Psoas muscle (tissue), 8 donors: ENCODE measurements at places on chromosomes 6 and 20. TPM values are rescaled to one million over a fixed set of nuclear protein-coding genes. Genes with fewer than 3 reads are reported as not detected.

DNA sequence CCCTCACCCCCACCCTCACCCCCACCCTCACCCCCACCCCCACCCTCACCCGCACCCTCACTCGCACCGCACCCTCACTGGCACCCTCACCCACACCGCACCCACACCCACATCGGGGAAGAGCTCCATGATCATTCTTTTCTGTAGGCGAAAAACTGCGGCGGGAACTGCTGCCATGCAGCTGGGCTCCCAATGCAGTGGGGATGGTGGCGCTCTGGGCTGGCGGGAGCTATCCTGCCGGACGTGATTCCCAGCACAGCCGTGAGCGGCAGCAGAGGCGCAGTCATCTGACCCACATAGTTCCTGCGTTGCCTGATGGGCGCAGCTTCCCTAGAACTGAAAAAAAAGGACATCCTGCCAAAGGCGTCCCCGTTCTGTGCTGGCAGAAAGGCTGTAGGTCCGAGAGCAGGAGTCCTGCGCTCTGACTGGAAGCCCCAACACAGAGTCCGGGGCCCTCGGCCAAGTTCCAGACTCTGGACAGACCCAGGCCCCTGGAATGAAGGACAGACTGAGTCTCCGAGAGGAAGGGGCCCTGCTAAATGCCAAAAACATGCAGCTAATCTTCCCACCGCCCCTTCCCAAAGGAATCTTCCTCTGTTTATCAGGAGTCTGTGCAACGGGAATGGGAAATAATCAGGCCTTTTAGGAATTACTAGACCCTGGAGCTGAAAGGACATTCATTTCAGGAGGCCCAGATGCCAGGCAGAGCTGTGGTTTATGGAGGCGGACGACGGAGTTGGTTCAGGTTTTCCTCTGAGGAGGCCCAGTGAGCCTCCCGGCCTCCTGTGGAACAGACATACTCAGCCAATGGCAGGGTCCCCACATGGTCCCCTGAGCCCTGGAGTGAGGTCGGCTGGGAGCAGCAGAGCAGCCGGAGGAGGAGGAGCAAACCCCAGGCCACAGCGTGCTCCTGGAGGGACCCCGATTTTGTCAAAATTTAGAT, 14.1 kb upstream of the TCFL5 start:
- peak overlapping the region; percentile 22 for H3K4me3 ChIP-seq
- peaks cover 16% of the 10 kb centered on the region for H3K4me1 ChIP-seq
- peak; percentile 81 for DNase-seq

DNA sequence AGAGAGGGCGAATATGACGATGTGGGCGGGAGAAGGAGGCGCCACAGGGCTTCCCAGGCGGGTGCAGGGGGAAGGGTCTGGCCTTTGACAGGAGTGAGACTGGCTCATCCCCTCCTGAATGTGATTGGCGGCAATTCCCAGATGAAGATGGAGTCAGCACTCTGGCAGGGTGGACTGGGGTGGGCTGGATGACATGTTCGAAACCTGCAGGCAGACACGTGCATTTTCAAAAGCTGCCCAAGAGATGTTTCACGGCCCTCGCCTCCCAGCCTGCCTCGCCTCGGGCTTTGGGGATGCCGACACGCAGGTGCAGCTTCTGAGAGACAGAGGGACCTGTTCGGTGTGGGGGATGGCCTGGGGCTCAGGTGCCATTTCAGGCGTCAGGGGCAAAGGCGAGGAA, 66.8 kb upstream of the AFDN start:
- no peak overlapping the region for H3K4me3 ChIP-seq
- H3K4me1 ChIP-seq, result no peaks in the 10 kb centered on the region
- no peak overlapping the region for H3K27ac ChIP-seq
- H3K36me3 ChIP-seq, result no peaks in the 10 kb centered on the region
- DNase-seq, result no peak

DNA sequence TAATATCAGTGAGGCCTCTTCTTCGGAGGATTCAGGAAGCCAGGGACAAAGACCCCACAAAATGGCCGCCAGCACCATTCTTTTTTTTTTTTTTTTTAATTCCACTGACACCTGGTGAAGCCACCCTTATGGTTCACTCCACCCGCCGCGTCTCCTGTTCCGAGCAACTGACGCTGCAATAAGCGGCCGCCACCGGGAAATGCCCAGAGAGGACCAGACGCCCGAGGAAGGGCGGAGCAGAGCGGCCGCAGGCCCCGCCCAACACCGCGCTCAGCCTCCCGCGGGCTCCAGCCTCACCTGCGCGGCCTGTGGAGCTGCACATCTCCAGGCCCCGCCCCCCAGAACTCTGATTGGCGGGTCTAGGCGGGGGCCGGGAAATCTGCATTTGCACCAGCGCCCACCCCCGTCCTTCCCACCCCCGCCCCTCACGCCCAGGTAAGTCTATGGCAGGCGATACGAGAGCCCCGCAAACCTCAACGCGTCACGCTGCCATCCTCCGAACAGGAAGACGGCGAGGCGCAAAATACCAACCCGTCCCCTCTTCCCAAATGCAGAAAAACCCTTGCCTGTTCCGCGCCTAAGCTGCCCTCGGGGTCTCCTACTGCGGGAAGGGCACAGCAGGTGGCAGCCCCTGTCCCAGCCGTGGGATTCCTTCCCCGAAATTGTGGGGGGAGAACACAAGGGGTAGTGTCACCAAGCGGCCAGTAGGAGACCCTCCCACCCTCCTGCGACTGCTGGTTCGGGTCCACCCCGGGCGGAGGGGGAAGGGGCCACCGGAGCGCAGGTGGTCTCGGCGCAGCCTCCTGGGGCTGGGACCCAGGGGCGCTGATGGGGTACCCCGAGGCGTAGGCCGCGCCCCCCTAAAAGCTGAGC, 960 bp downstream of the ATP9A start:
- H3K36me3 ChIP-seq, result no peaks in the 10 kb centered on the region
- DNase-seq, result peak; percentile 70
- no peaks in the 10 kb centered on the region for H3K27me3 ChIP-seq
- H3K4me1 ChIP-seq, result no peaks in the 10 kb centered on the region
- peak overlapping the region; percentile 58 for H3K27ac ChIP-seq

ANKRD6 gene
- 2.4 TPM for total RNA-seq

DNA sequence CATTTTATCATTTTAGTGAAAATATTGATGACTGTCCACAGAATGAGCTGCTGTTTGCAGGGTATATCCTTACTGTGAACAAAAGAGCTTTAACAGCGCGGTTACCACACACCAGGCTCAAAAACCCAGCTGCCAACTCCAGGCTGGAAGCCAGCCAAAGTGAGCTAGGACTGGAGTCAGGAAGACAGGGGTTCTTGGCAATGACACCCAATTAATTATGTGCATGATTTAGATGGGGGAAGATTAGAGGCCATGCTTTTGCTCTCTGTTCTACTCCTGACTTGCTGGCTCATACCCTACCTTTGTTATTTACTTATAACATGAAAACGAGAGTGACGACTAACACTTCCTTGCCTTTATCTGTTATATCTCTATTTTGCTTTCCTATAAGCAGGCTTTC, 128.9 kb upstream of the SHLD1 start:
- no peak overlapping the region for H3K27ac ChIP-seq
- H3K4me3 ChIP-seq, result no peak overlapping the region
- DNase-seq, result no peak
- no peaks in the 10 kb centered on the region for H3K36me3 ChIP-seq
- H3K4me1 ChIP-seq, result no peaks in the 10 kb centered on the region

GRCh38 chr6:90472716-90473115, 114.2 kb downstream of the MAP3K7 start:
- DNase-seq, result no peak
- H3K4me3 ChIP-seq, result no peak overlapping the region

TGM3 gene
- 0.11 TPM for total RNA-seq

- no peaks in the 10 kb centered on the region for H3K4me1 ChIP-seq
- H3K36me3 ChIP-seq, result peaks cover 18% of the 10 kb centered on the region
- DNase-seq, result peak; percentile 27
- no peaks in the 10 kb centered on the region for H3K27me3 ChIP-seq
- no peak overlapping the region for H3K4me3 ChIP-seq
These were observed 193.1 kb upstream of the SHLD1 start for GRCh38 chr20:5557123-5557522.

GRCh38 chr6:31419842-31420241, 16.4 kb downstream of the MICA start:
- no peak overlapping the region for H3K27ac ChIP-seq
- H3K36me3 ChIP-seq, result no peaks in the 10 kb centered on the region
- DNase-seq, result no peak
- no peaks in the 10 kb centered on the region for H3K4me1 ChIP-seq

- no peak for DNase-seq
- peaks cover 4% of the 10 kb centered on the region for H3K4me1 ChIP-seq
- peak overlapping the region; percentile 79 for H3K4me3 ChIP-seq
These were observed 1.3 kb upstream of the LRRC1 start for GRCh38 chr6:53793318-53794136.

DNA sequence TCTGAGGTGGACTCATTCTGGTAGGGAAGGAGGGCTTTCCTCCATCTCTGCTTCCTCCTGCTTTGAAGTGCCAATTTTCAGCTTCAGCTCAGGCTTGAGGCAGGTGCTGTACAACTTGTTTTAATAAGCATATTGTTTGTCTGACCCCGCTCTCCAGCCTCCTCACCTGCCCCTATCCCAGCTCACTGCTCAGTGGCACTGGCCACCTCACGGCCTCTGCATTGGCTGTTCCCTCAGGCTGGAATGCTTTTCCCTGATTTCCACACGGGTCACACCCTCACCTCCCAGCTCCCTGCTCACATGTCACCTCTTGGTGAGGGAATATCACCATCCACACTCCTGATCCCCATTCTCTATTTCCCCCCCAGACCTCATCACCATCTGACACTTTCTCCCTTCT, 14.3 kb downstream of the AARS2 start:
- H3K4me3 ChIP-seq, result no peak overlapping the region
- no peak for DNase-seq
- no peaks in the 10 kb centered on the region for H3K36me3 ChIP-seq
- no peaks in the 10 kb centered on the region for H3K27me3 ChIP-seq
- H3K27ac ChIP-seq, result no peak overlapping the region

GPR63 gene
- 0.11 TPM for total RNA-seq

DNA sequence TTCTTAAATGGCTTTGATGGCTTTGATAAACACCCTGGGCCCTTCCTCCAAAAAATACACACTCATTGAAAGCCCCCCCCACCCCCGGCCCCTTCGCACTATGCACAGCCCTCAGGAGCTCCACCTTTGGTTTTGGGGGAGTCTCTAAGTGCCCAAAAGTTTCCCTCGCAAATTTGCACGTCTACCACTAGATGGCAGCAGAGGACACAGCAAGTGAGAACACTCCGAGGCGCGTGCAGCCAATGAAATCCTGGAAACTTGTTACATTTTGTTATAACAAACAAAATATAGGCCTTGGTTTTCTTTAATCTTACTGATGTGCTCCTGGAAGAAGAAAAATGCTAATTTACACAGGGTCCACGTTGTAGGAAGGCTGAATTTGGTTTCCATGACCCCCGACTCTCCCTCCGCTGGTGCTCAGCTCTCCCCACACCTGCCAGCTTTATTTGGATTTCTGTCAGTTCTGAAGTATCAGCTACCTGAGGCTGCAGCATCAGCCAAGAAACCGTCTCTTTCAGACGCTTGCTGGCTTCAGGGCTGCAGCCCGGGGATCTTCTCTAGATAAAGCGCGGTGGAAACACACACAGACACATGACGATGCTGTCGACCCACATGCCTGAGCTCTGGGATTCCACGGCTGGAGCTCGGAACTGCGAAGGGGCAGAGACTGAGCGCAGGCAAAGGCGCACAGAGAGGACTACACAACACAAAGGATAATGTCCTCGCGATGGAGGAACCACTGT, 148.3 kb upstream of the RPS6KA2 start:
- no peak overlapping the region for H3K27ac ChIP-seq
- no peaks in the 10 kb centered on the region for H3K4me1 ChIP-seq
- no peak overlapping the region for H3K4me3 ChIP-seq
- no peaks in the 10 kb centered on the region for H3K36me3 ChIP-seq
- no peaks in the 10 kb centered on the region for H3K27me3 ChIP-seq

GRCh38 chr20:41004531-41005360, 23.9 kb upstream of the TOP1 start:
- peak; percentile 73 for DNase-seq
- no peak overlapping the region for H3K4me3 ChIP-seq
- H3K27ac ChIP-seq, result peak overlapping the region; percentile 62
- H3K27me3 ChIP-seq, result no peaks in the 10 kb centered on the region
- H3K36me3 ChIP-seq, result no peaks in the 10 kb centered on the region

- H3K4me3 ChIP-seq, result peak overlapping the region; percentile 91
- peaks cover 84% of the 10 kb centered on the region for H3K36me3 ChIP-seq
- H3K27ac ChIP-seq, result peak overlapping the region; percentile 89
- no peaks in the 10 kb centered on the region for H3K27me3 ChIP-seq
- peak; percentile 32 for DNase-seq
- peaks cover 20% of the 10 kb centered on the region for H3K4me1 ChIP-seq
These were observed 2.5 kb downstream of the RPL10A start for GRCh38 chr6:35470663-35471120.

BTBD3 gene
- total RNA-seq, result 19.7 TPM

MRPS10 gene
- total RNA-seq, result 51.7 TPM

DNA sequence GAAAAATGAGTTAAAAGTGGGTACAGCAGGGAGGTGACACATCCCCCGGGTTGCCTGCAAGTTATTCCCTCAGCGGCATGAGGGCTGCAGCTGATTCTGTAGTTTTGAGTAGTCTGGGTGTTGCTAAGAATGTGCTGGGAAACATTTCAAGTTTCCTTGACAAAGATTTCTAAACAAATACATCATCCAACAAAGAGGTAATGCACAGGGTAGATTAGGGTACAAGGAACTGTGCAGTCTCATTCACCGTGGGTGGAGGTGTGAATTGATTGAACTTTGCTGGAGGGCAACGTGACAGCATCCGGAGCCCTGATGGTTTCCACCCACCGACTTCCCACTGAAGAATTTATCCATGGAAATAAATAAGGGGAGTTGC, 21.8 kb downstream of the CASS4 start:
- no peaks in the 10 kb centered on the region for H3K27me3 ChIP-seq
- no peaks in the 10 kb centered on the region for H3K4me1 ChIP-seq
- no peak overlapping the region for H3K4me3 ChIP-seq
- H3K27ac ChIP-seq, result no peak overlapping the region

GRCh38 chr20:45060294-45060693, 40.6 kb downstream of the KCNS1 start:
- H3K4me3 ChIP-seq, result no peak overlapping the region
- H3K27ac ChIP-seq, result no peak overlapping the region
- peaks cover 6% of the 10 kb centered on the region for H3K36me3 ChIP-seq
- H3K4me1 ChIP-seq, result no peaks in the 10 kb centered on the region
- no peaks in the 10 kb centered on the region for H3K27me3 ChIP-seq

DNA sequence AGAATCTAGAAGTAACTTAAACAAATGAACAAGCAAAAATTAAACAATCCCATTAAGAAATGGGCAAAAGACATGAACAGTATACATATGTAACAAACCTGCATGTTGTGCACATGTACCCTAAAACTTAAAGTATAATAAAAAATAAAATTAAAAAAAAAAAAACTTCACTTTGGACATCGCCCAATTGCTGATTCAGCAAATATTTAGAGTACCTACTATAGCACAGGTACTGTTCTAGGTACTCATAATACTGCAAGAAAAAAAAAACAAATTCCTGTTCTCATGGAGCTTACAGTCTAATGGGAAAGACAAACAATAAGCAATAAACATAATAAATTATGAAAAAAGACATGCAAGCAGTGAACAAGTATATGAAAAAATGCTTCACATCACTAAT, 501.5 kb upstream of the HS3ST5 start:
- no peak overlapping the region for H3K4me3 ChIP-seq
- no peak for DNase-seq
- H3K4me1 ChIP-seq, result no peaks in the 10 kb centered on the region
- no peak overlapping the region for H3K27ac ChIP-seq
- no peaks in the 10 kb centered on the region for H3K27me3 ChIP-seq
